ENCODE measurements at places on chromosomes 5 and 9.

DNA sequence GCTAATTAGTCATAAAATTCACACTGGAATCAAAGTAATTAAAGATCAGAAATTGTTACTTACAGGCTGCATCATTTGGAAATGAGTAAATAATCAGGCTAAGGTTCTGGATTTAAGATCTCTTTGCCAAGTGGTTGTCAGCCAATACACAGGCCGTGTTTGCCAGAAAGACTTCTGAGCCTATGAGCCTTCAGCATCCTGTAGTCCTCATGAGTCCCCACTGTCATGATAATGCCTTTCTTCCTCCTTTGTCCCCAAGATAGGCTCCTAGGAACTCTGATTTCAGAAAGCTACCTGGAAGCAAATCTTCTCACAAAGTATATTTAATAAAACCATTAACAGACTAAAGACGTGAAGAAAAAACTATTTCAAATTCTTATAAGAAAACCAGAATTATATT lies 810.5 kb downstream of the DNAH5 start:
- no peak for DNase-seq

DNA sequence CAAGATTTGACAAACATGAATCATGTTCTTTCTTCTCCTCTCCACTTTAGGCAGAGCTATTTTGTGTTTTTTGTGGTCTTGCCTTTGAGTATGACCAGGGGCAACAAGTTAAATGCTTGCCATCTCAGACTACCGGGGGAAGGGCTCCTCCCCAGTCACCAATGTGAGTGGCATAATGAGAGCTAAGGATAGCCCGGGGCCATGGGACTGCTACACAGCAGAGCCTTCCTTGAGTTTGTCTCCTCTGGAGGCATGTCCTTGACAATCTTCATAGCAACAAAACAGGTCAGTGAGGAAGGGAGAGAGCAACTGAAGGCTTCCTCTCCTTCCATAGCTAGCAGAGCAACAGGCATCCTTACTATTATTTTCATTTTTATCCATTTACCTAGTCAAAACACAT lies 299.3 kb downstream of the ENC1 start:
- DNase-seq: no peak

- DNase-seq: no peak
These were observed 141.0 kb downstream of the GADD45G start for GRCh38 chr9:89745601-89746376.

- no peak for DNase-seq
These were observed 8.2 kb downstream of the IL9 start for GRCh38 chr5:135887447-135887864.

- DNase-seq: no peak
These were observed 342.9 kb upstream of the RPS23 start for GRCh38 chr5:82620957-82621600.

DNA sequence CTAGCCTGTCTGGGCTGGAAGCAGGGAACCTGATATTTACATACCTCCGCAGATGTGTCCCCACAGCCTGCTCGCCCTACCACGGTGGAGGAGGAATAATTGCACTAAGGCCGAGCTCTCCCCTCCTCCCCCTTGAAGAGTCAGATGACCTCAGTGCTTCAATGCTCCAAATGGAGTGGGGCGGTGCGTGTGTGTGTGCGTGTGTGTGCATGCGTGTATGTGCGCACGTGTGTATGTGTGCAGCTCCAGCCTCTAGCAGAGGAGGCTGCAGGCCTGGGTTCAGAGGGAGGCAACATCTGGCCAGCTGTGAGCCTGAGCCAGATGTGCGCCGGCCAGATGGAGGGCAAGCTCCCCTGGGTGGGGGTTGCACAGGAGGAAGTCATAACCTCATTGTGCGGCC lies 90.5 kb downstream of the NRG2 start:
- DNase-seq: no peak

GRCh38 chr9:69877852-69878514 lies 57.4 kb downstream of the CFAP95 start:
- DNase-seq: no peak

DNA sequence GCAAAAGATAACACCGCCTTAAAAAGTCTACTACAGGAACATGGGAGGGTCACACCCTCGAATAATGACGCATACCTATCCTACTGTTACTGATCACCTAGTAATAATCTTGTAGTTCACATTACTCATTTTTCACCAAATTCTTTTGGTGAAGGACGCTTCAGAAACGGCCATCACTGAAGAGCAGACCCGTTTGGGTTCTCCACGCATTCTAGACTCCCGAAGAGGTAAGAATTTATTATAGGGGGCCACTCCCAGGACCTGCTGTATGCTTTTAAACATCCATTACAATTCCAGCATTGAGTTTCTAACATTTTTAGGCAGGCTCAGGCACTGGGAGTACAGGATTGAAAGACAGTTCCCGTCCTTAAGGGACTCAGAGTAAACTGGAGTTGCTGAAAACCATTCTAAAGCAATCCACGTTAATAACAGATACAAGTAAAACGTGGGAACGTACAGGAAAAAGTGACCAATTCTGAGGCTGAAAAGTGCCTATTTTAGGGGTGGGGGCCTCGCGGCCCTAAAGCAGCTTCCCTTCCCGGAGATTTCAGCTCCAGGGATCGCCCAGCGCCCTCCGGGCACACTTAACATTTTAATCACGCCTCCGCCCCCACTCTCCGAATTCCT lies at the start of gene FER:
TSS of gene FER (plus strand) at position 124 of the 627 bp plus-strand sequence. CDS start 50,286 bp downstream, outside the sequence.
- no peak for DNase-seq

- DNase-seq: no peak
These were observed 66.3 kb downstream of the RGMB start for GRCh38 chr5:98839469-98840383.

DNA sequence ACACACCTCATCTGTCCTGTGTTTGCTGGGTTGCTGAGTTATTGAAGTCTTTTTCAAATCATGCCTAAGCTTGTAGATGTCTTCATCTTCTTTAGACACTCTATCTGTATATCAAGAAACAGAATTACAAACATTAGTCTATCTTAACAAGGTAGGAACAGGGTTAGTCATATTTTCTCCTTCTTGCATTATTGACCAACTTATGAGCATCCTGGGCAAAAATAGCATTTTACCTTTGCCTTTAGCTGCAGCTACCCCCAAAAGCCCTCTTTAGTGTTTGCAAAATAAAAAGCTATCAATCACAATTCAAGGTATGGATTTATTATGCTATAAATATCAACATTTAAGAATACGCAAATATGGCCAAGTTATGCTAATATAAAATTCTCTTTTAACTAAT lies 3.4 kb downstream of the PLK2 start:
- DNase-seq: no peak

Data from cortex of kidney (tissue), 1 donor.